ENCODE measurements at places on chromosomes 7 and 10.

GRCh38 chr7:874031-874749, 2.2 kb upstream of the GET4 start:
- no peak for DNase-seq

- no peak for DNase-seq
Observed at GRCh38 chr10:3042589-3042988, 24.8 kb upstream of the PFKP start.

DNA sequence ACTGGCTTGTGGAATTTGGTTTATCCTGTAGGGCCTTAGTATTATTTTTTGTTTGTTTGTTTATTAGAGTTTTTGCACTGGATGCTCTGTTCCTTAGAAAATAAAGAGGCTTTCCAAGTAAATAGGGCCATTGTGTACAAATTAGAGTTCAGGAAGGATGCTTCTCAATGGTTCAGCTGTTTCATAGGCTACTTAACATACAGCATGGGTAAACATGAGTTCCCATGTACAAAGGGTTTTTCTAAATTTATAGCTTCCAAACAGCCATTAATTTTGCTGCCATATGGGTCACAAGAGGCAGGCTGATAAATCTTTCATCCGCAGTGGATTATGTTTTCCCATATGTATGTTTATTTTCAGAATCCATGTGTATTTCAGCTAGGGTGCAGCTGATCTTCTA, 121.6 kb upstream of the WDR11 start:
- DNase-seq: no peak

DNA sequence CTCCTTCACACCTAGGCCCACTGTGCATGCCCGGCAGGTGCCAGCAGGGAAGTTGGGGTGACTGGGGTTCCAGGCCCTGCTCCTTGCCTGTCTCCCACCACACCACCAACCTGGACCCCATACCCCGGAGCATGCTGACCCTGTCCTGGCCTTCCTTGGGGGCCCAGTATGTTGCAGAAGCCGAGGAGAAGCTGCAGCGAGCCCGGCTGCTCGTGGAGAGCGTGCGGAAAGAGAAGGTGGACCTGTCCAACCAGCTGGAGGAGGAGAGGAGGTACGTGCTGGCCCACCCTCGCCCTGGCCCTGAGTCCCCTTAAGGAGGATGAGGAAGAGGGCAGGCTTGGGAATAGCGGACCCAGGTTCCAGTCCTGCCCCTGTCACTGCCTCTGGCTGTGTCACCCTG, 70.8 kb downstream of the CLIP2 start:
- DNase-seq: no peak

DNA sequence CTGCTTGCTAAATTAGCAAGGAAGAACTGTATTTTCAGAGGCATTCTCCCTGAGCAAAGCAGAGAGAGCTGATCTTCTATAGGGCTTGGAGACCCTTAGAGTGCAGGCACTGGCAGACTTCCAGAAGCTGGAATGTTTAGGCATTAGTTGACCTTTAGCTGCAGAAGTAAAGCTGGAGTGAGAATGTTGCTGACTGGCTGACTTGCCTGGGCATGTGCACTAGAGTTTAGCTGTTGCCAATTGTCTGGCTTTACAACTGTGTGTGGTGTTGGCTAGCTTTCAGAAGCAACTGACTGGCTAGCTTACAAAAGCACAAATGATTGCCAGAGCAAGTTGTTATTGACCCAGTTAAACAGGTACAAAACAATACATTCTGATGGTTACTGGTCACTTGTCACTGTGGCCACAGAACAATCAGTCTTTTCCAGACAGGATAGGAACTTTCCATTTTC, 25.1 kb downstream of the FAM13C start:
- no peak for DNase-seq

GRCh38 chr7:20998309-20998708, 211.6 kb upstream of the SP8 start:
- no peak for DNase-seq

DNA sequence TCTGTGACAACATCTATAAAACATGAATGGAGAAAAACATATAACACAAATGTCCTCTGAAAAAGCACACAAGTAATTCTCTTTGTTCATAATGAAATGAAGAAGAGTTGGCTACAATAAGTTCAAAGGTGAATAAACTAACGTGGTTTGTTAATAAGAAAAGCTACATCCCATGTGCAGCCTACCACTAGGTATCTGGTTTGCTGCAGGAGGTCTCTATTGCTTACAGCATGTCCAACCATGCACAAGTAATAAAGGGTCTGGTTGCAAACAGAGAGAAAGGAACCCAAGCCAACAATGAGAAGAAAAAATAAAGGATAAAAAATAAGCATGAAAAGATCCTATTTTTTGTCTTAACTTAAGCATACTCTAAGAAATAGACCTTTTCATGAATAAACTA, 139.2 kb downstream of the CHCHD3 start:
- DNase-seq: no peak

- DNase-seq: no peak
Observed at GRCh38 chr10:110865186-110865808, 6.4 kb upstream of the PDCD4 start.

DNA sequence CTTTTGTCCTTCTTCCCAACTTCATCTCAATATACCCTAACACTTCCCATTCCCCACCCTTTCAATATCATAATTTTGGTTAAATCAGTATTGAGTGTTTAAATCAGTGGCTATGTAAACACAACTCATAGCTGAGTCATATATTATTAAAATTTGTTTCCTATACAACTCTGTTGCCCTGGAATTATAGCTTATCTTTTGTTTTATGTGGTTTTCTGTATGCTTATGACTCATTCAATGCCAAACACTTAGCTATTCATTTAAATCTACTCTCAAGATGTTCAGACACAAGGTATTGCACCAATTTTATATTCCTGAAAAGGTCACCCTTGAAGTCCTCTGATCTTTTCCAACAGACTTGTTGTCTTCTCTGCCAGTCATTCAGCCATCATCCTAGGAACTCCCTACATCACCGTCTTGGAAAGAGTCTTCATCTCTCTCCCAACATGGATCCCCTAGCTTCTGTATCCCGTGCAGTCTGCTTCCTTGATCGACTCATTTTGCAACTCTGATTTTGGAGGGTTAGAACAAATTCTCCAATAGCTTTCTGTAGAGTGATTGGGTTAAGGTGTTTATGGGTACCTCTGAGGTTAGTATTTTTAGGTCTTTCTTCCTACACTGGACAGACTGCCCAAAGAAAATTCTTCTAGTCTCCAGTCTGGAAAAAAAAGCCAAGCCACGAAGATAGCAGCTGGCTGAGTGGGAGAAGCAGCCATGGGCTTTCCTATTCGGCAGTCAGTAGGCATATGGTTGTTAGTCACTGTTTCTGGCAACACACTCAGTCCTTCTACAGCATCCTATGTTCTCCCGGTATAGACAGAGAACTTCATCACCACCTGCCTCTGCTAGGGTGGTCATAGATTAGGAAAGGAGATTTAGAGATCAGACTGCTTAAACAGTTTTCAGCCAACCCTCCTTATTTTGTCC, 102.1 kb downstream of the CRPPA start:
- DNase-seq: no peak

DNA sequence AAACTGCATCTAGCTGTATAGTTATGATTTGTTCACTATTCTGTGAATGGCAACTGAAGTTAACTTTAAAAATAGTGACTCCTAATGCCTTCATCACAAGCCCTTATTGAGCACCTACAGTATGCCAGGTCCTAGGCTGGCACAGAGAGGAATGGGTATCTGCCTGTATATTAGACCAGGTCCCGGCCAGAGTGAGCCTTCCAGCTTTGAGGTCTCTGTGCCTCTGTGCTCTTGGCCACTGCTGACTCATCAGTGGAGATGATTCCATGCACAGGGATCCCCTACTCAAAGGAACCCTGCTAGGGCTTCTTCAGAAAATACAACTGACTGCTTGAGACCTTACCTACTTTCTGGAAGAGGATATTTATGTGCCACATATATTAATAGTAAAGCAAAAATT, 118.4 kb downstream of the GFRA1 start:
- no peak for DNase-seq
